ENCODE measurements at places on chromosomes 11 and 22.

GRCh38 chr22:26161746-26162145 lies 7.5 kb upstream of the SEZ6L start:
- no peak for DNase-seq

- DNase-seq: no peak
These were observed 21.1 kb upstream of the TMPRSS13 start for GRCh38 chr11:117950301-117950700.

- no peak for DNase-seq
These were observed 7.3 kb upstream of the CTSC start for GRCh38 chr11:88344869-88345268.

- DNase-seq: peak; percentile 40
These were observed 133.4 kb downstream of the BBOX1 start for GRCh38 chr11:27174021-27174420.

DNA sequence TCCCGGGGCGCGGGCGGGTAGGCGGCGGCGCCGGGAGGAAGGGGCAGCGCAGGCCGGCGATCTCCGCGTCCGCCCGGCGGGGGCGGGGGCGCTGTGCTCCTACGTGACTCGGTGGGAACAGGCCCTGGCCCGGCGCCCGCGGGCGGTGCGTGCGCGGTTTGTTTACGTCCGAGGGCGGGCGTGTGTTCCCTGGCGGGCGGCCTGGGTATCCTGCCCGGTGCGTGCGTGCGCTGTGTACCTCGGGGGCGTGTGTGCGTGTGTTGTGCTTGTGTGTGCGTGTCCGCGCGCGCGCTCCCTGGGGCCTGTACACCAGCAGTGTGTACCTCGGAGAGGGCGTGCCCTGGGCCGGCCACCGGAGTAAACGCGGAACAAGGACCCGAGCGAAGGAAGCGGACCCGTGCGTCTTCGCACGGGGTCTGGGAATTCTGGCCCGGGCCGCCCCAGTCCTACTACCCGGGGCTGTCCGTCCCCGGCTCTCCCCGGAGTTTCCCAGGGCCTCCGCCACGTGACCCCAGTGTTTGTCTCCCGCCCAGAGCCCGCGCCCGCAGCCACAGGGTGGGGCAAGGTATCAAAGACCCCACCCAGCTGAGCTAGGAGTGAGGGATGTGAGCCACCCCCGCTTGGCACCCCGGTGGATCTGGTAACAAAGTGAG lies 769 bp downstream of the MAFF start:
- DNase-seq: no peak

DNA sequence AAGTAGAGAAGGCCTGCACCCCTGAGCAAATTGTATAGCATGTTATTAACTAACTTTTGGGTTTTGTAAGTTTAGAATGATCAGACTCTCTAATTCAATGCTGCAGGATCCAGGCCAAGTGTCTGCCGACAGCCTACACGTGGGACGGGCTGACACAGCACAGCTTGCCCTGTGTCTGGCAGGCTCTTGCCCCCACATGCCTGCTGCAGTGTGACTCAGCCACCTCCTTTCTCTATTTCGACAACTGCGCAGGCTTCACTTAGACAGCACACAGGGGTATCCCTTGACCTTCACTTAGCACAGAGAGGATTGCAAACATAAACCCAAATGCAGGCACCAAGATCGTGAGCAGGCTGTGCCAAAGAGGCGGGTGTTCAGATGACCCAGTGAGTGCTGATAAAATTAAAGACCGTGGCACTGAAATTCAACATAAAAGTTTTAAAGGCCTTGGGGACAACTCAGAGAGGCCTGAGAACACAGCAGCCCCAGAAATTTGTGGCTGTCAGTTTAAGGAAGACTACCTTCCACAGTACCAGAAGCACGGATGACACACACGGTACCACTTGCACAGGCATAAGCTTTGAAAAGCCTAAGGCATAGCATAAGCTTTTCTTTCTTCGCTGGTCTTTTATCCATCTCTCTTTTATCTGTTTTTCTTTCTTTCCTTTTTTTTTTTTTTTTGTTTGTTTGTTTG lies 37.8 kb downstream of the SCN3B start:
- no peak for DNase-seq

DNA sequence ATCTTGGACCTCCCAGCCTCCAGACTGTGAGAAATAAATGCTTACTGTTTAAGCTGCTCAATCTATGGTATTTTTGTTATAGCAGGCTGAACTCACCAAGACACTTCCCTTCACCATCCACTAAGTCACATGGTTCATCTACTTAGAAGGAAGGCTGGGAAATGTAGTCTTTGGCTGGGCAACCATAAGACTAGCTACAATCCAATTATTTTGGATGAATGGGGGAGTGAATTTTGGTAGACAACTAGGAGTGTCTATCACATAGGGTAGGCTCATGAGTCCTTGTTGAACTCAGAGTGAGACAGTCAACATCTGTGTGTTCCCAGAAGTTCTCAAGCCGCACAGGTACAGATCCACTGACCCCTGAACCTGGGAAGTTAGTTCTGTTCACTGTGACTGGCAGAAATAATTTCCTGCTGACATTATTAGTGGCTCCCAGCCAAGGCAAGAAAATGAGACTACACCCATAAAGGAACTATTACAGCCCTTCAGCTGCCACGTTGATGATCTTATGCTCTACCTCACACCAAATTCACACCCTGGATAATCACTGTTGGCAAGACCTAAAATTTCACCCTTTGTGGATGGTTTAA lies 3.1 kb upstream of the SLC35C1 start:
- no peak for DNase-seq

DNA sequence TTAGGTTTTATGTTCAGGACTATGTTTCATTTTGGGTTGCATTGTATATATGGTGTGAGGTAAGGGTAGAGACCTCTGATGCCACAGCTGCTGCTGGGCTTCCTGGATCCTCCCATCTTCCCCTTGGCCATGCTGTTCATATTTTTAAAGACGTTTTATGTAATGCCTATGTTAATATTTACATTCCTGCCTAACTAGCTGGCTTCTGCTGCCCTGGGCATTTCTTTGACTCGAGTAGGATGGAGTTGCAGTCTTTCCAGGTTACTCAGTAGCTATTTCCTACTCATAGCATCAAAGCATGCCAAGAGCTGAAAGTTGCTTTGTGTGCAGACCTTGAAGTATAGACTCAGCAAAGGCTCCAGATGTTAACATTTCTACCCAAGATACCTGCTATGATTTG lies 220.5 kb upstream of the CADM1 start:
- DNase-seq: no peak

- DNase-seq: no peak
These were observed 109.0 kb upstream of the APOA1 start for GRCh38 chr11:116946414-116946813.

GRCh38 chr11:33735271-33736147 lies 714 bp downstream of the CD59 start:
- DNase-seq: no peak

DNA sequence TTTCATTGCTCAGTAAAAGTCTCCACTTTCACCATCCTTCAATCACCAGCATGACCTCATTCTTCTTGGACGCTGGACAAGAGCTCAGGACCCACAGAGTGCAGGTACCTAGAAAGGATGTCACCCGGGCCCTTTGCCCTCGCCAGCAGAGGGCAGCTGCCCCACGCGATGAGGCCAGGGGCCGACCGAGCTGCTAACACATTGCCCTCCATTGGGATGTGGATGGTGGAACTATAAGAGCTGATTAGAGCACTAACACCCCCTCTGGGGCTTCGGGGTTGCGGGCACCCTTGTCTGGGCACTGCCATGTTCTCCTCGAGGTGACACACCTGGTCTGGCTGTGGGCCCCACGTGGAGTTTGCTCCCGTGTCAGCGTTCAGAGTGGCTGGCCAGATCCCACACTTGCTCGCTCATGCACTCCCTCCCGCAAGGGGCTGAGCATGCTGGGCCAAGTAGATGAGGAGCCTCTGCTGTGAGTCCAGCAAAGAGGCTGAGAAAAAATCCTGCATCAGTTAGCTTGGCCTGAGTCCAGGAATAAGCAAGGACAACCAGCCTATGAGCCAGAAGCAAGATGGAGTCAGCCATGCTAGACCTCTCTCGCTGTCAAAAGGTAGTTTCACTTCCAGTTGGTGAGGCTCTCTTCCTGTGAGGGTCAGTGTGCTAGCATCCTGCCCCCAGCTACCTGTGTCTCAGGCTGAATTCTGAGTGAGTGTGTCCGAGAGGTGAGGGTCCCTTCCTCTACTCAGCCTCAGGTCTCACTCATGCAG lies 9.8 kb downstream of the KRTAP5-6 start:
- no peak for DNase-seq

DNA sequence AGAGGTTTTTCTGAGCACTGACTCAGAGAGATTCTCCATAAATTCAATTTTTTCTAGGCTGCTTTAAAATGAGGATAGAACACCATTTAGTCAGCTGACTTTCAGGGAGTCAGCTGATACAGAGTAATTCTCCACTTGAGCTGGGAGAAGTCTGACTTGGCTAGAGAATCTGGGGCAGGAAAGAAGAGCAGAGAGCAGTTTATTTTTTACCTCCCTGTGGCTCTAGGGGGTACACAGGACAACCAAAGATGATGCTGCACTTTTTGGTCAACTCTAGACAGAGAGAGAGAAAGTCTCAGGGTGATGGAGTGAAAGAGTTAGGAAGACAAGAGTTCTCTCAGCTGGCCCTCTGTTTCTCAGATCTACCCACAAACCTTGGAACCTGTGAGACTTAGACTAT lies 67.3 kb upstream of the EED start:
- no peak for DNase-seq

- no peak for DNase-seq
These were observed 51.3 kb upstream of the CDON start for GRCh38 chr11:126113963-126114362.

DNA sequence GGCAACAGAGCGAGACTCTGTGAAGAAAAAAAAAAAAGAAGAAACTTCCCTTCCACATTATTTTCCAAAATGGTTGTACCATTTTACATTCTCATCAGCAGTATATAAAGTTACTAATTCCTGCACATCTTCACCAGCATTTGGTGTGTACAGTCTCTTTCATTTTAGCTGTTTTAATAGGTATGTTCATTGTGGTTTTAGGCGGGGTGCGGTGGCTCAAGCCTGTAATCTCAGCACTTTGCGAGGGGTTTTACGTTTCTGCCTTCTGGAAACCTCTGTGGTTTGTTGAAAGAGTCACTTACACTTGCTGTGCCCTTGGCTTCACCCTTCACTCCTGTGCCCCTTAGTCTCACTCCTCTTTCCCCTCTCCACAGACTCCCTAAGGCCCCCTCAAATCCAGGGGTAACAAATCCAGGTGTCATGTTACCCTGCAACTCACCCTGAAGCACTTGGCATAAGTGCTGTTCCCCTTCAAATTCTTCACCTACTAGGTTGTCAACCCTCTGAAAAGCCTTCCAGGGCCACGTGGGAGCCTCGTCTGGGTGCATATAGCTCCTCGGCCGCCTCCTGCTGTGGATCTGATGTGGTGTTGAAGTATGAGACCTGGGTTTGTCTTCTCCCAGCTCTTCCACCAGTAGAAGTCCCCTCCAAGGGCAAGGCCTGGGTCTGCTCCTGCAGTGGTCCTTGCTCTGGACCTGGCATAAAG lies 20.8 kb downstream of the TOB2 start:
- no peak for DNase-seq

GRCh38 chr11:5791165-5791564 lies at the start of gene OR52N1:
Gene OR52N1 (minus strand): TSS chr11:5791265. CDS start chr11:5788816, 2,449 bp downstream.
- no peak for DNase-seq

GRCh38 chr11:133992121-133992520 lies 35.4 kb upstream of the IGSF9B start:
- DNase-seq: no peak

GRCh38 chr11:128626913-128627665 lies 39.7 kb upstream of the ETS1 start:
- no peak for DNase-seq

DNA sequence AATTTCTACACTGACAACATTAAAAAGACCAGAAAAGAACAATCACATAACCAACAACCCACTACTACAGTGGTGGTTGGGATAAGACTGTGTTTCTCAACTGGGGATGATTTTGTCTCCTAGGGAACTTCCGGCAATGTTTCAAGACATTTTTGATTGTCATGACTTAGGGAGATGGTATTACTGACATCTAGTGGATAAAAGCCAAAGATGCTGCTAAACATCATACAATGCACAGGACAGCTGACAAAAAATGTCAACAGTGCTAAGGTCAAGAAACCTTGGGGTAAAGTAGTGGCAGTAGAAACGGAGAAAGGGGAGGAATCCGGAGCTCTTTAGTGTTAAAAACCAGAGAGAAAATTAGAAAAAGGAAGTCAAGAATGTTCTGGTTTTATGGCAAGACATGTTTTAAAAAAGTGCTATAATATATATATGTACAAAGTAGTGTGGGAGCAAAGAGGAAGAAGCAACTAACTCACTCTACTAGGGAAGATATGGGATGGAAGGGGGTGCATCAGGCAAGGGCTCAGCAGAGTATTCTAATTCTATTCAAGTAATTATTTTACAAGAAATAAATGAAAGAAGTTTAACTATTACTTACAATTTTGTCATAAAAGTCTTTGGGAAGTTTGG lies 37.2 kb downstream of the CKAP5 start:
- no peak for DNase-seq

- DNase-seq: no peak
These were observed 2.5 kb downstream of the PKP3 start for GRCh38 chr11:396511-396947.

GRCh38 chr11:129191649-129192048 lies 476 bp downstream of the ARHGAP32 start:
- DNase-seq: no peak

GRCh38 chr11:96267496-96268032 lies 75.4 kb downstream of the MAML2 start:
- no peak for DNase-seq

DNA sequence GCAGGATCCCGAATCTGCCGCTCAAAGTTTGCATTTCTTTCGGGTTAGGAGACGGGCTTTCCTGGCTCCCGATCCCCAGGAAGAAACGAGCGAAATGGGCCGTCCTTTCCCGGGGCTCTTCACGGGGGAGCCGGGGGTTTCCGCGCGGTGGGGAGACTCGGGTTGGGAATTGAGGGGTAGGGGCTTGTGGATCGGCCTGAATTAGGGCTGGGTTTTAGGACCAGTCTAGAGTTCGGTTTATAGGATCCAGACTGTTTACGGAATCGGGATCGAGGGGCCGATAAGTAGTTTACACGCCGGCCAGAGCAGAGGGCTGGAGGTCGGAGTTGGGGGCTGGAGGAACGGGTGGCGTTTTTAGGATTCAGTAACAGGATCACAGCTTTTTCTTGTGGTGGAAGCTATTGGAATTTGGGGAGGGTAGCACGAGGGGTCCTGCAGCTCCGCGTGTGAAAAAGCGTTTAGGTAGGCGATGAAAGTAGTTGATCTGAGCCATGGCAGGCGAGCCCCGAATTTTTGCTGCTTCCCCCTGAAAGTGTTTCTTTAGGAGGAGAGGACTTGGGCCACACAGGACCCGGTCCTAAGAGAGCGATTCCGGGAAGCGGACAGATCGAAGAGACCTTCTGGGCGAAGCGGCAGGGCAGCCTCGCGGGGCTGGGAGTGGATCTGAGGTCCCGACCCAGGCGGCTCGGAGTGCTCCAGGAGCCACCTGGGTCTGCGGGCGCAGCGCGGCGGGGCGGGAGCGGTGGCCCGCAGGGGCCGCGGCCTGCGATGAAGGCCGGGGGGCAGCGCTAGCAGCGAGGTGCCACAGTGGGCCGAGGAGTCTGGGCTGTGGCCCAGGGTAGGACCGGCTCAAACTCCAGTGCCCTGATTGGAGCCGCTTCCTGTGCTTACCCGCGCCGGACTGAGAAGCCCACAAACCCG lies 1.6 kb downstream of the PKNOX2 start:
- DNase-seq: no peak

- no peak for DNase-seq
These were observed 21.3 kb upstream of the OR52M1 start for GRCh38 chr11:4523666-4524065.
